ENCODE measurements at places on chromosomes 6 and 20.

DNA sequence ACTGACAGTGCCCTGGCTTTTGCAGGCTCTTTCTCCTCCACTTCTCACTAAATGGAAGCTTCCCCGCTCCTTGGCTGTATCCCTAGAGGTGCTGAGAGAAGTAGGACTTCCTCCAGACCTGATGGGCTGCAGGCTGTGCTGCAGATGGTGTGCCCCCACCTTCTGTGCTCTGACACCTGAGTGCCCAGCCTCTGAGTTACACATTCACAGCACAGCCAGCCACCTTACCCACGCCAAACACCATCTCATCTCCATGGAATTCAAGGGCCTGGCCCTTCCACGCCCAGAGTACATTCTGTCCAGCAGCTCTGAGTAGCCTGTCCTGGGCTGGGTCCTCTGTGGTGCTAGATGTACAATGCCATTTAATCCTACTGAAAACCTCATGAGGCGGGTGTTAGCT is 5.3 kb downstream of the SFTA2 start:
- DNase-seq = no peak

DNA sequence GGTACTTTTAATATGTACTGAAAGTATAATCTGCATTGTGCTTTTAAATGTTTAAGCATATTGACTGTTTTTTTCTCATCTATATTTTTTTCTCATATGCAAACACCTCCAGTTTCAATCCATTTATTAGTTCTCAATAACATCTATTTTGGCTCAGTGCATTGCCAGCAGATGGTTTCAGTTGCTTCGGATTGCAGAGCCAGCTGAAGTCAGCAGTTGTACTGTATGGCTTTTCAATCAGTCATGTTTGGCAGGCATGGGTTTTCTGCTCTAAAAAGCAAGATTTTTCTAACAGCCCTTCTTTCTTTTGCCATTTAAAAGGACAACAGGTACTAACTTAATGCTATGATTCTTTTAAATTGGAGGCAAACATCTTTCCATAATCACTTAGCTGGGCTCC is 121.2 kb downstream of the CD109 start:
- no peak for DNase-seq

- no peak for DNase-seq
These were observed 47.7 kb downstream of the FRK start for GRCh38 chr6:116012951-116013350.

DNA sequence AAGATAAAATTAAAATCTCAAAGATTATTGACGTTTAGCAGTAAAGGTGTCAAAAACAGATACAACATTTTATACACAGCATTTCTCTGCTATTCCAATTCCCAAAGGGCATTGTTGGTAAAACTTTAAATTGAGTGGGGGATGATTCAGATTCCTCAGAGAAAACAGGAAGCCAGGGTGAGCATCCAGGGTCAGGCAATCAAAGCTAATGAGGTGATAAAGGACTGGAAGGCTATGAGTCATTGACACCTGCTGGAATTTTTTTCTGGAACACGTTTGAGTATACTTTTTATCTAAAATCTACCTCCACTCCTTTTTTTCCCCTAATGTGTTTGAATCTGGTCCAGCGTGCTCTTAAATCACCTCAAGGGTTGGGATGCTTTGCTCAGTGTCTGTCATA is 52.2 kb downstream of the FKBP1C start:
- DNase-seq = no peak

DNA sequence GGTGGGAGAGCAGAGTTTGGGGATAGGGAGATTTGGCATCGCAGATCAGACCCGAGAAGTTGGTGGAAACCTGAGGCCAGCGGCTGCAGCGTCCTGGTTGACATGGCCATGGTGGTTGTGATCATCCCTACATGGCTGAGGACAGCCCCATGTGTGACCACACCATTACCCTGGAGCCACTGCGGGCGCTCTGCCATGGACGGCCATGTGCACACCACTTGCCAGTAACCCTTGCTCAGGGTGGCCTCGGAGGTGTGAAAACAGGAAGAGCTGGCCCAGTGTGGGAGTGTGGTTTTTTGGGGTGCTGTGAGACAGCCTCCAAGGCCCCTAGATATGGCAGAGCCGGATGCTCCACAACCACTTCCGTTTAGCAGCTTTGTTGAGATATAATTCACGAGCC is 64.4 kb downstream of the TMEM242 start:
- DNase-seq = no peak

- DNase-seq = no peak
These were observed 525.3 kb downstream of the CD83 start for GRCh38 chr6:14642842-14643241.

GRCh38 chr6:44054721-44055559 is 72.3 kb downstream of the MRPL14 start:
- no peak for DNase-seq

GRCh38 chr6:26514984-26515383 is 14.9 kb downstream of the BTN1A1 start:
- no peak for DNase-seq

- DNase-seq = no peak
These were observed 71.8 kb downstream of the GPR6 start for GRCh38 chr6:110049696-110050439.

- DNase-seq = no peak
These were observed 11.3 kb downstream of the GINS1 start for GRCh38 chr20:25418776-25419175.

DNA sequence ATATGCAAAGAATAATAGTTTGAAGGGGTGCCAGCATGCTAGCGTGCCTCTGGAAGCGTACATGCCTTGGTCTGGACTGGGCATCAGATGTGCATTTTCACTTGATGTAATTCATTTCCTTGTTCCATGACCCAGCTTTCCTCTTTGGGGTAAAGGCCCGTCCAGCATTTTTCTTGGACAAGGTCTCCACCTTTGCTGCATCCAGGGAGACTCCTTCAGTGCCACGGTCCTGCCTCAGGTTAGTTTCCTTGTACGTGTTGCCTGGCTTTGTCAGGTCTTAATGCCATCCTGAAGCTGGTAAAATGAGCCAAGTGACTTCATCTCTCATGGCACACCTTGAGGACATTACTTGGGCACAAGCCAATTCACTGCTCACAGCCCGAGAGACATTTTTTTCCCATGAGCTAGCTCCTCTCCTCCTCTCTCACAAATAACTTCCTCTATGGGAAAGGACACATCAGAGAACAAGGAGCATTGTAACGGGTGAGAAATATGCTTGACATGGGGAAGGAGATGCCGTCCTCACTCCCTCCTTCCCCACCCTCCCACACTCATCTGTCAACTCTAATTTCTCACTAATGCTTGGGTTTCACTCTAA is 23.9 kb downstream of the EDN1 start:
- no peak for DNase-seq

DNA sequence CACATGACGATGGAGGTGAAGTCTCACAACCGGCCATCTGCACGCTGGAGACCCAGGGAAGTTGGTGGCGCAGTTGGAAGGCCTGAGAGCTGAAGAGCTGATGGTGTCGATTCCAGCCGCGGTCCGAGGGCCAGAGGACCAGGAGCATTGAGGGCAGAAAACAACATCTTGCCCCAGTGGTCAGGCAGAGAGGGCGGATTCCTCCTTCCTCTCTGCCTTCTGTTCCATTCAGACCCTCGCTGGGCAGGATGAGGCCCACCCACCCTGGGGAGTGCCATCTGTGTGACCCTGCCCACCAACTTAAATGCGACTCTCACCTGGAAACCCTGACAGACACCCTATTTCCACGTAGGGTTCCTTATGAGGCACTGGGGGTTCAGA is 120.7 kb upstream of the PMEPA1 start:
- DNase-seq = no peak

DNA sequence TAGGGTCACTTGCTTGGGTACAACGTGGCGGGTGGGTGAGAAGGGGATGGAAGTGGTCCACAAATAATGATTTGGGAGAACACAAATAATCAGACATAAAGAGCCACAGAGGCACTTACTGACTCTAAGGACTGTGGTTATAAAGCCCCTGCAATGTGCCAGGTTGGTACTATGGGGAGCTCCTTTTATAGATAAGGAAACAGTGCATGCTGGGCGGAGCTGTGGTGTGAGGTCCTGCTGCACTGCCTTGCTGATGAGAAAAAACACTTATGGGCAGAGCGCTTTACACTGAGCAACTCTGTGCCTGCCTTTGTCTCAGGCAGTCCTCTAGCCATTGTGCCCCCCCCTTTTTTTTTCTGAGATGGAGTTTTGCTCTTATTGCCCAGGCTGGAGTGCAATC is 29.1 kb upstream of the SCRT2 start:
- DNase-seq = no peak

DNA sequence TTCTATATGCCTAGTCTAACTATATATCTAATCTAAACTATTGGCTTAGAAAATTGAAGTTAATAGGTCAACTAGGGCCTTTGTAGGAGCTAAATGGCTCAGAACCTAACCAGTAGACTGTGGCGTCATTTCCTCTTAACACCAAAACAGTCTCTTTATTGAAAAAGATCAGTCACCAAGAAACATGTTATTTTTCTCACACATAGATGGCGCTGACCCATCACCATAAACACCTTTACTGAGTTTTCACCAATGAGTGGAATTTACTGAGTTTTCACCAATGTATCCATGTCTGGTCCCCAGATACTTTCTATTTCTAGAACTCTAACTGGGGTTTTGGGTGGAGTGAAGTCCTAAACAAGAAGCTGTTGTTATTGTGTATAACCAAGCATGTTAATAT is 636.0 kb downstream of the BCKDHB start:
- DNase-seq = peak; percentile 67

GRCh38 chr20:34312024-34312460 is 8.9 kb upstream of the AHCY start:
- no peak for DNase-seq

DNA sequence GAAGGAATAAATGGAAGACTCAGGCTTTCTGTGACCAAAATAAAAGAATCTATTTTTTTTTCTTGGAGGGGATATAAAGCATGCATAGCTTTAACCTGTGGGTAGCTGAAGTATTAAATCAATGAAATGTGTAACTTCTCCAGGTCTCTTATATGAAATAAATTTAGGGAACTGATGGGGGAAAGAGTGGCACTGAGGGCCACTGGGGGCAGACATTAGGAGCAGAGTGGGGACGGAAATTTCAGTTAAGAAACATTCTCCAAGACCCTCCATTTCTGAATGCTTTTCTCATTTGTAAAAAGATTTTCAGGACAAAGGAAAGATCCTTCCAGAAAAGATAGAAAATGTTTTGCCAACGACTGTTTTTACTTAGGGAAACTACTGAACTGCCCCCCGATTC is 131.0 kb downstream of the GPX5 start:
- DNase-seq = no peak

DNA sequence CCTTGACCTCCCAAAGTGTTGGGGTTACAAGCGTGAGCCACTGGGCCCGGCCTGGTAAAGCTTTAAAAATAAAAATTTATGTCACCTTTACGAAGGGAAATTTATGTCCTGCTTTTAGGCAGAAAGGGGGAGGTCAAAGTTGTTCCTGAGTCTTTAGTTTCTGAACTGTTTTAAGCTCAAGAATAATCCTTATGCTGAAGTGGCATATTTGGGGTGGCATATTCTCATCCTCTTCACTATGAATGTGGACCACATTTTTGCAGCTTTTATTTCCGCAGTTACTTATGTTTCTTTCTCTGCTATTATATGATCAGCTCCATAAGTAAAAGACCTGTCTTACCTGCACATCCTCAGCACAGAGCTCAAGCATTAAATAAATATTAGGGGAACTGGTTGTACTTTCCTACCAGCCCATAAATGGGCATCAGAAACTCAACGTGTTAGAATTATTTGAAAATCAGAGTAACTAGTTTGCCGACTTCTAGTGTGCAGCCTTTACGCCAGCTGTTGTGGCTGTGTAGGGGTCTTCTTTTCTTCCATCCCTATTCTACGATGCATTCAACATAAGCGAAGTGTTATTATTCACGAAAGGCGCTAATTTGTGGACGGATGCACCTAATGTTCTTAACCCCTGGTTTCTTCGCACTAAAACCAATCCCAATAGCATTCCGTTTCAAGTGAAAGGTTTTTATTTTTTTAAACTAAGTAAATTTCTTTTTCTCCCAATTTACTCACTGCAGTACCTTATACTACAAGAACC is 867 bp upstream of the AKAP7 start:
- DNase-seq = no peak

DNA sequence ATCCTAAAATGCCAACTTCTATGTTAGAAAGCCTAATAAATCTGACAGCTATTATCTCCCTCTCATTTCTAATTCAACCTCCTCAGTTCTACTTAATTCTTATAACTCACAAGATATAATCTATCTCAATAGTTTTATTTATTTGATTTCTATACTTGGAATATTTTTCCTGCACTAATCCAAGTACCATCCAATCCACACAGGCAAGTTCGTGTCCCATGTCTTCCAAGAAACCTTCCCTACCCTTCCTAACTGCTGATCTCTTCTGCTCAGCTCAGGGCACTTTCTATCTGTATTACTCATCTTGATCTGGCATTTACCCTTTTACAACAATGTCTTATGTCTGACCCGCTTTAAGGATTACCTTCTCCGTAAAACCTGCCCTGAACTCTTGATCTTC is 18.2 kb downstream of the NCOA5 start:
- no peak for DNase-seq

DNA sequence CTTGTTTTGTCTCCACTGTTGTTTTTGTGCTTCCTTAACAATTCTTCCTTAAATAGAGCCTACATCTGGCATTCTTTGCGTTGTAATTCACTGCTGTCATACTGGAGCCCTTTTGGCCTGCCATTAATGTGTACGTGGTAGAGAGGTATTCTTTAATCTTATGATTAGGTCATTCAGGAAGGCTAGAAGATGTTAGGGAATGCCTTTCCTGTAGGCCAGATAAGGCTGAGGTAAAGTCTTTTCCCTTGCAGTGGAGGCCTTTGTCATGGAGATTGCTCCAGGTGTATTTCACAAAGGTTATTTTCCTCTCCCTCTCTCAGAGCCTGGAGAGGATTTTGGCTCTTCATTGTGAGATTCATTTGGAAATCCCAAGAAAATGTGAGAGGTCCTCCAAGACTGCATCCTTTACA is 146.9 kb downstream of the FUT9 start:
- no peak for DNase-seq

DNA sequence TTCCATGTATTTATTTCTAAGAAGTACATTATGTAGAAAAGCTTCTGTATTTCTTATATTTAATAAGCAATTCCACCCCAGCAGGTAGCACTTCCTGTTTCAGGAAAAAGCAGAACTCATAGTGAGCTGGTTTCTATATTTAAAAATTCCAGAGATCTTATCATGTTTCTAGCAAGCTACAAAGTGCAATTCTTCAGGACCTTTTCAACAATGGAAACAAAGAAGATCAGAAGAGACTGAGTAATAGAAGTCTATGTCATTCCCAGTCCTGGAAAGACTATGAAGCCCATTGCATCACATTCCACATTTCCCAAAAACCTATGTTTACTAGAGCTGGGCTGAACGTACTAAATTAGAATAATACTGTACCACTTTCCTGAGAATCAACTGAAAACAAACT is 302.6 kb upstream of the NRSN1 start:
- no peak for DNase-seq

GRCh38 chr6:152295920-152296319 is 341.2 kb downstream of the SYNE1 start:
- DNase-seq = no peak

GRCh38 chr20:33180169-33180568 is 12.2 kb downstream of the BPIFA2 start:
- DNase-seq = no peak

GRCh38 chr20:63895952-63896263 is 982 bp downstream of the DNAJC5 start:
- DNase-seq = no peak

Measured in Karpas-422 (cell line).